ENCODE measurements at places on chromosomes 1 and 21. TPM values are rescaled to one million over a fixed set of nuclear protein-coding genes. Genes with fewer than 3 reads are reported as not detected.

The ST6GALNAC3 gene
- 33.3 TPM for polyA plus RNA-seq

- DNase-seq, result no peak
Observed at GRCh38 chr1:229562686-229563085, 4.2 kb upstream of the ABCB10 start.

GRCh38 chr1:98898940-98899339 is 105.7 kb downstream of the PLPPR5 start:
- no peak for DNase-seq

DNA sequence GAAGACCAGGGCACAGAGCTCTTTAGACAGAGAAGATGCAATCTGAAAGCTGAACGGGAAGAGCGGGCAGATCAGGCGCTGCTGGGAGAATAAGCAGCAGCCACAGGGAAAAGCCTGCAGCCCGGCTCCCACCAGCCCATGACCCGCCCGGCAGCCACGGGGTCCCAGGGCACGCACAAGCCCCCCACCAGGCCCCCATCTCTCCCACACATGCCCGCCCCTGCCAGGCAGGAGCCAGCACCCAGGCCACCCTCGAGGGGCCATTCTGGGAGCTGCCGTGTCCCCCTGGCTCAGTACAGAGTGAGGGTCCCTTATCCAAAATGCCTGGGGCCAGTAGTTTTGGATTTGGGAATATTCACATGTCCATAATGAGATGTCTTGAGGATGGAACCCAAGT is 16.3 kb downstream of the SLC19A1 start:
- no peak for DNase-seq

DNA sequence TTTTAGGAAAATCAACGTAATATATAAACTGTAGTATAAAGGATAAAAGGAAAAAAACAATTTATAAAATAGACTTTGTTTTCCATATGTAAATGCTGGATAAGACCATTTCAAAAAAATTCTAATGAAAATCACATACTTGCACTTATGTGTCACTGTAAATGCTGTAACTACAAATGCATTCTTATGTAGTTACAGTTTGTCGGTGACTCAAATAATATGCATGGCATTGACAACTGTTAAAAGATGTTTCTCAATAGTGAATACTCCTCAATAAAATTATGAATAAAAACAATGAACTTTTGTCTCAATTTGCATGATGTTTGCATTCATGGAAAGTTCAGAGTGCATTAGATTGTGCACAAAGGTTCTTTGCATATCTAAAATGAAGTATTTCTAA is 614.0 kb upstream of the CHRM3 start:
- no peak for DNase-seq

- DNase-seq, result no peak
Observed at GRCh38 chr1:43708002-43708410, 670 bp downstream of the ST3GAL3 start.

The SH2D5 gene
- 0.71 TPM for polyA plus RNA-seq

The CASQ1 gene
- 0.51 TPM for polyA plus RNA-seq

GRCh38 chr1:205971082-205971481 is 27.8 kb upstream of the SLC26A9 start:
- DNase-seq, result no peak

Measured in hepatocyte (in vitro differentiated cells).